Coronary artery (tissue), 2 donors: ENCODE measurements at places on chromosomes 6 and 20.

DNA sequence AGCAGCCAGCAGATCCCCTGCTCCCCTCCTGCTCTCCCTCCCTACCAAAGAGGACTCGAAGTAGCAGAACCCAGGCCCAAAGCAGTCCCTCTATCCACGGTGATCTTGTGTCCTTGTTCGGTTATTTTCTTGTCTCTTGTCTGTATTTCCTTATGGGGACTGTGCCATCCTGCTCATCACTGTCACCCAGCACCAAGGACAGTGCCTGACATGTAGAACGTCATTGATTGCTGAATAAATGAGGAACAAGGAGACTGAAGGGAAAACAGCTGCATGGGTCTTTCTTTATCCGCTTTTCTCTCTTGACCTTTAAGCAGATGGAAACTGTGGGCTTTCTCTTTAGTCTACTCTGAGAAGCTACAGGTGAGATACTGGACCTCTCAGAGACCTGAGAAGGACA lies 29.4 kb upstream of the ZNF831 start:
- no peak for DNase-seq

- DNase-seq: no peak
These were observed 444.3 kb upstream of the NRSN1 start for GRCh38 chr6:23681743-23682142.

DNA sequence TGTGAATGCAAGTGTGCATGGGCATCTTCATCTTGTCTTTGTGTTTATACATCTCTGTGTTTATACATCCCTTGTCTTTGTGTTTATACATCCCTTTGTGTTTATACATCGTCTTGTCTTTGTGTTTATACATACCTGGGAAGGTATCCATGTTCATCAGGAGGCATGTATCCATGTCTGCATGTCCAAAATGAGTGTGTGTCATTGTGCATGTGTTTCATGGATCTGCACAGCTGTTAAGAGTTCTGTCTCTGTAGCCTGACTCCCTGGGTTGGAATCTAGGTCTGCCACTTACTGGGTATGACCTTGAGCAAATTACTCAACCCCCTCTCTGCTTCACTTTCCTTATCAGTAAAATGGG lies 50.1 kb upstream of the SIRPA start:
- DNase-seq: no peak

DNA sequence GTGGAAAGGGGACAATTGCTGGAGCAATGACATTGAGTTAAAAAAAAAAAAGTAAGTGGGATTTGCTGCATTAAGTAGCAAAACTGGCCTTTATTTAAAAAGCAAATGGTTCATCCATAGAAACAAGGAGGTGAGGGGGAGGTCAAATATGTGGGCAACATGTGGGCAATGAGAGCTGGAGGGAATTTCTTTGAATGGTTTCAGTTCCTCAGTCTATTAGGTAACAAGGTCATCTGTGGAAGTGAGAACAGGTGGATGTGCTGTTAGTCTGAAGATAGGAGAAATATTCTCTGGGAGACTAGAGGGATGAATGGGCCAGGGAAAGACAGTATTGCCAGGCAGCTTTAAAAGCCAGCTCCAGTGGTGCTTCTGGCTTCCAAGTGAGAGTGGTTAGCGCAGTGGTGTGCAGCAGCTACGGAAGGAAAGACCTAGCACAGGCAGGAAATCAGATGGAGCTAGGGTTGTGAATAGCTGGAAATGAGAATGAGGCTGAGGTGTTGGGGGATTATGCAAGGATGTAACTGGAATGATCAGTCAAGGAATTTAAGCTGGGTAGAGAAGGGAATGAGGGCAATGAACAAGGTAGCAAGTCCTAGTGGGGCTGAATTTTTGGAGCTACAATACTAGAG lies 727.6 kb downstream of the PTPRT start:
- no peak for DNase-seq

GRCh38 chr6:149888659-149889058 lies 9.3 kb downstream of the RAET1E start:
- DNase-seq: no peak

DNA sequence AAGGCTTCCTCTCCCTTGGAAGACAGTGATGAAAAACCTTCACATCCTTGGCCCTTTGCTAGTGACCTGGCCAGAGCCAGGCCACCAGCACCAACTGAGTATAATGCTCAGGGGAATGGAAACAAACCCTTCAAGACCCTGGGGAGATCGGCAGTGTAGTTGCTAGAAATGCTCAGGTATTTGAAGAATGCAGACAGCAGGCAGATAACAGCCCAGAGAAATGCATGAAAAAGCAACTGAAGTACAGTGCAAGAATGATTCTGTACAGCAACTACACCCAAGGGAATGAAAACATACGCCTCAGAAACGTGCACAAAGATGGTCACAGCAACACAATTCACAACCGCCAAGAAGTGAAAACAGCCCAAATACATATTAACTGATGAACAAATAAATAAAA lies 41.1 kb downstream of the PPP1R3G start:
- DNase-seq: no peak

DNA sequence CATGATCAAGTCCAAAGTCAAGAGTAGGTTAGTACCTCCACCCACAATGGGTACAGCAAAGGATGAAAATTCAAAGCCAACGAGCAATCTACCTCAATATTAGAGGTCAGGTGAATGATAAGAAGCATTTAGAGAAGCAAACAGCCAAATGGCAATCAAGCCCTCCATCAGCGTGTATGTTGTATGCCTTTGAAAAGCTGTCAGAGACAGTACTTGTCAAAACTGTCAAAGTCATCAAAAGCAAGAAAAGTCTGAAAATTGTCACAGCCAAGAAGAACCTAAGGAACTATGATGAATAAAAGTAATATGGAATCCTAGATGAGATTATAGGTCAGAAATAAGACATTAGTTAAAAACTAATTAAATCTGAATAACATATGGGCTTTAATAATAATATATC lies 99.3 kb downstream of the PCSK2 start:
- no peak for DNase-seq

DNA sequence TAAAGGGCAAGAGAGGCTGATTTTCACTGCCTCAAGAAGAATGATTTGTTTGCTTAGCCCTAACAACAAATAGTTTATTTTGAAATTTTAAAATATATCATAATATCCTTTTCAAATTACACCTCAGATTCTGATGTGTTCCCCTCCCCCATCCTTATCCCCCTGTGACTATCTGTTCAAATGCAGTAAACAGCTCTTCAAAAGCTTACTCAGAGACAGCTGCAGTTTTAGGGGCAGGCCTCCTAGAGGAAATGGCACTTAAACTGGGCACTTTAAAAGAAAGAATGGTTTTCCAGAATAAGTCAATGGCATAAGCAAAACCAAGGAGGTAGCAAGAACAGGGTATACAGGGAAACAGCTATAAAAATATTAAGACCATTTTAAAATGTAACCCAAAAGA lies 118.6 kb upstream of the UST start:
- DNase-seq: no peak

GRCh38 chr6:142914937-142915697 lies 29.9 kb downstream of the HIVEP2 start:
- DNase-seq: no peak

- DNase-seq: no peak
These were observed 21.3 kb downstream of the LMBRD1 start for GRCh38 chr6:69775585-69775849.

- DNase-seq: no peak
These were observed 201.5 kb upstream of the ECI2 start for GRCh38 chr6:4336778-4337442.
